MG63 (cell line): ENCODE measurements at places on chromosomes 2 and 18. TPM values are rescaled to one million over a fixed set of nuclear protein-coding genes. Genes with fewer than 3 reads are reported as not detected.

- DNase-seq = peak; percentile 61
Measured at GRCh38 chr2:105712981-105713596, 31.6 kb upstream of the NCK2 start.

- peak; percentile 93 for DNase-seq
Measured at GRCh38 chr2:2057125-2057721, 273.9 kb downstream of the MYT1L start.

- no peak for DNase-seq
Measured at GRCh38 chr18:3610813-3611212, 160.8 kb downstream of the TGIF1 start.

GRCh38 chr2:88729061-88729745 lies 37.7 kb downstream of the RPIA start:
- DNase-seq = no peak

GRCh38 chr2:178865999-178866398 lies 58.8 kb upstream of the TTN start:
- DNase-seq = no peak

DNA sequence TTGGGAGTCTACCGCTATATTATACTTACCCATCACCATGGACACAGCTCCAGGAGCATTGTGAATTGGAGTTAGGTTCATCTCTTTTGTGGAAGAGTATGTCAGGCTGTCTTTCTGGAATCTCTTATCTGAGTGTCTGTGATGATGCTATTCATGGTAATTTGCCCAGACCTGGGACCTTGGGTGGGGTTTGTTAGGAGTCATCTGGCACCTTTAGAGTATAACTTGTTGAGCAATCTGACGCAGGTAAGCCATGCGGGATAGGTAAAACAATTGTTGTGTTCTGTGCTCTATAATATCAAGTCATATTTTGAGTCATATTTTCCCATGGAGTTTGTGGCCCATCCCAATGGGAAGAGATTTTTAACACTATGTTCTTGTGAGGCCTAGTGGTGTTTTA lies 49.7 kb upstream of the MAPRE2 start:
- DNase-seq = no peak

DNA sequence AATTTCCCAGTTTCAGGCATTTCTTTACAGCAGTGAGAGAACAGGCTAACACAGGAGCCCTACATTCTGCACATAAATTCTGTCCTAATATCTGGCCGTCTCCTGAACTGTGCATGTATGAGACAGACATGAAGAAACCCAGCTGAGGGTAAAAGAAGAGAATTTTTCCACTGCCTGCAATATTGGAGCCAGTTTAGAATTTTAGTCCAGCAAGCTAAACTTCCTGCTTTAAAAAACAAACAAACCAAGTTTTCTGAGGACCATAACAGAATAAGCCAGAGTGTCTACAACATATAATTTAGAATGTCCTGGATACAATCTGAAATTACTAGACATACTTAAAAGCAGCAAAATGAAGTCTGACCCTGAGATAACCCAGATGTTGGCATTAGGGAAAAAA lies 215.1 kb upstream of the KLHL29 start:
- no peak for DNase-seq

- no peak for DNase-seq
Measured at GRCh38 chr2:66466433-66466832, 31.5 kb downstream of the MEIS1 start.

GRCh38 chr2:37665604-37666362 lies 5.7 kb downstream of the CDC42EP3 start:
- DNase-seq = no peak

- no peak for DNase-seq
Measured at GRCh38 chr18:59795882-59796281, 98.7 kb upstream of the CCBE1 start.

DNA sequence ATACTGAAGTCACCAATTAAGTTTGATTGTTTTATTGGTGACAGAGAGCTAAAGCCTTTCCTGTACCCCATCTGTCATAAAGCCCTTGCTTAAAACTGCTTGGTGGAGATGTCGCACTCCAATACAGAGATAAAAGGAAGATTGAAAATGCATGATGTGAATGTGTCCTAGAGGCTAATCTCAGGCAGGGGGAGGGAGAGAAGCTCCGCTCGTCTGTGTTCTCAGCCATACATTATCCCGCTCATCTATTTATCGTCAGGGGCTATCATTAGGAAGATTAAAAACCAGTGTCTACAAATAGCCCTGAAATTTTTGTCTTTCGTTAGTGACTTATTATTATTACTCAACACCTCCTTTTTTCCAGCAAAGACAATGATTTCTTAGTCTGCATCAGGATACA lies 110.3 kb downstream of the CMPK2 start:
- DNase-seq = no peak

GRCh38 chr2:152420363-152420762 lies 85.4 kb downstream of the FMNL2 start:
- DNase-seq = no peak

GRCh38 chr2:142605421-142605820 lies 272.0 kb upstream of the KYNU start:
- DNase-seq = no peak

- no peak for DNase-seq
Measured at GRCh38 chr2:182904844-182905243, 38.4 kb upstream of the FRZB start.

GRCh38 chr2:236558993-236559978 lies 10.3 kb upstream of the ACKR3 start:
- no peak for DNase-seq

DNA sequence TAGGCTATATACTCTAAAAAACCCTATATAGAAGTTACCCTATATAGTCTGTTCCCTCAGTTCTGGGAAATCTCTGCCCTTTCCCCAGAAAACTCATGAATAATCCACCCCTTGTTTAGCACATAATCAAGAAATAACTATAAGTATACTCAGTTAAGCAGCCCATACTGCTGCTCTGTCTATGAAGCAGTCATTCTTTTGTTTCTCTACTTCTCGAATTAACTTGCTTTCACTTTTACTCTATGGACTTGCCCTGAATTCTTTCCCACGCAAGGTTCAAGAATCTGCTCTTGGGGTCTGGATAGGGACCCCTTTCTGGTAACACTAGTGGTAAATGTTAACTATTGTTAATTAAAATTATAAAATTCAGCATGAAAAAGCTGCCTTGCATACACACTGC lies 17.4 kb upstream of the AP1S3 start:
- DNase-seq = no peak

DNA sequence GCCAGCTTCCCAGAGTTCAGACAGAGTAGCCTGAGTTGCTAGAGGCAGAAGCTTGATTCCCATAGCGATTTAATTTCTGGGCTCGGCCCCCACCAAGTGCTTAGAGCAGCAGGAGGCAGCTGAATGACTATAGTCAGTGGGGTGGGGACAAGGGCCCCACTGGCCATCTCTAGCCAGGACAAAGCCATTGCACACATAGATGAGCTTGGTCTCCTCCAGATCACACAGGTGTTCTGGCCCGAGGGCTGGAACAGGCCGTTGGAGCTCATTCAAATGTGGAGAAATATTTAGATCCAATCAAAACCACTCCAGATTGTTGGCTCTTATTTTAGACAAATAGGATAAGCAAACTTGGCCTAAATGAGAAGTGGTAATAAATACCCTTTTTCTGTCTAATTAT lies 287.3 kb upstream of the NCKAP5 start:
- no peak for DNase-seq

DNA sequence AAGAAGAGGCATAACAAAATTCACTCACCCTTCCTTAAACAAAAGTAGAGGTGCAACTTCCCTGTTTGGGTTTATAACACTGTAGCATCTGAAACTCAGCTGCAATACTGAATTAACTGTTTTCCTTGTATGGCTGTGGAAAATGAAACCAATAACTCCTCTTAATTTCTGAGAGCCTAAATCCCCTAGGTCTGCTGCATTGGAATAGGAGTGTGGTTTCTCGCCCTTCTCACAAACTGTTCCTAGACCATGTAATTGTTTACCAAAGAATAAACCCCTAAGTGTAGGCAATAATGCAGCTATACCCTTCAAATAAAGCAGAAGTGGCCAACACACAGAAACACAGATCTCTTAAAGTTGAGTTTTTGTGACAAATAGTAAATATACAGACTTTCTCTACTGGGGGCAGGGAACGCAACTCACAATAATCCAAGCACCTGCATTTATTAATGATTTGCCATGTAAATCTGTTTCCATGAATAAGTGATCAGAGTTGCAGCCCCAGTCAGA lies 52.0 kb downstream of the RASGRP3 start:
- no peak for DNase-seq

DNA sequence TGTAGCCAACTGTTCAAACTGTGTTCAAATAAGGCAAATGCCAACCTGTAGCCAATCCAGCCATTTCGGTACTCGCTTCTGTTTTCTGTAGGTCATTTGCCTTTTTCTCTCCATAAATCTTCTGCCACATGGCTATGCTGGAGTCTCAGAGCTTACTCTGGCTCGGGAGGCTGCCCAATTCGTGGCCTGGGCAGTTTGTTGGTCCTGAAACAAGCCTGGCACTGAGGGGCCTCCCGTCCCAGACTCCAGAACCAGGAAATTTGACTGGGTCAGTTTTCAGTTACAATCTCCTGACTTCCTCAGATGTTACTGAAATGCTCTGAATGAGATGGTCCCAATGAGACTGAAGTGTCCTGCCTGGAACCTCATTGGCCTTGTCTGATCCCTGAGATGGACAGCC lies 120.8 kb upstream of the NPAS2 start:
- DNase-seq = no peak

GRCh38 chr18:24754583-24755253 lies 294.3 kb downstream of the HRH4 start:
- no peak for DNase-seq

DNA sequence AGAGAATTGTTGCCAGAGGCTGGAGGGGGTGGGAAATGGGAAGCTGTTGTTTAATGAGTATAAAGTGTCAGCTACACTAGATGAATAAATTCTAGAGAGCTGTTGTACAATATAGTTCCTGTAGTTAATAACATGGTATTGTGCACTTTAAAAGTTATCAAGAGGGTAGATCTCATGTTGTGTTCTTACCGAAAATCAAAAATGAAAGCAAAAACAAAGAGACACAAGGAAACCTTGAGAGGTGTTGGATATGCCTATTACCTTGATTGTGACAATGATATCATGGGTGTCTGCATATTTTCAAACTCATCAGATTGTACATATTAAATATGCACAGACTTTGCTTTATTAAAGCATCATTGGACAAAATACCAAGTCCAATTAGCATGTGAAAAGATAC lies 43.2 kb downstream of the SCG2 start:
- DNase-seq = no peak

DNA sequence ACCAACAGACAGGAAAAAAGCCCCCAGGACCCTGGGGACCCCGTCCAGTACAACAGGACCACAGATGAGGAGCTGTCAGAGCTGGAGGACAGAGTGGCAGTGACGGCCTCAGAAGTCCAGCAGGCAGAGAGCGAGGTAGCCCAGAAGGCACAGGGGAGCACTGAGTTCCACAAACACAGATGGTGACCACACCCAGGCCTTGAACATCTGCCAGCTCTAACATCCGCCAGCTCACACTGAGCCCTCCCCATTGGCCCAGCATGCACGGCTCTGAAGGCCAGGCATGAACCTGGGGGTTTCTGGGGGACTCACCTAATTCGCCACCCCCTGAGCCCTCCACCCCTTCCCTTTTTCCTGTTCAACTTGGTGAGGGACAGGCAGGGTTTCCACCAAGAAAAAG lies 25.6 kb upstream of the PRLH start:
- peak; percentile 54 for DNase-seq

GRCh38 chr2:240310201-240310600 lies 125.3 kb upstream of the GPC1 start:
- no peak for DNase-seq

DNA sequence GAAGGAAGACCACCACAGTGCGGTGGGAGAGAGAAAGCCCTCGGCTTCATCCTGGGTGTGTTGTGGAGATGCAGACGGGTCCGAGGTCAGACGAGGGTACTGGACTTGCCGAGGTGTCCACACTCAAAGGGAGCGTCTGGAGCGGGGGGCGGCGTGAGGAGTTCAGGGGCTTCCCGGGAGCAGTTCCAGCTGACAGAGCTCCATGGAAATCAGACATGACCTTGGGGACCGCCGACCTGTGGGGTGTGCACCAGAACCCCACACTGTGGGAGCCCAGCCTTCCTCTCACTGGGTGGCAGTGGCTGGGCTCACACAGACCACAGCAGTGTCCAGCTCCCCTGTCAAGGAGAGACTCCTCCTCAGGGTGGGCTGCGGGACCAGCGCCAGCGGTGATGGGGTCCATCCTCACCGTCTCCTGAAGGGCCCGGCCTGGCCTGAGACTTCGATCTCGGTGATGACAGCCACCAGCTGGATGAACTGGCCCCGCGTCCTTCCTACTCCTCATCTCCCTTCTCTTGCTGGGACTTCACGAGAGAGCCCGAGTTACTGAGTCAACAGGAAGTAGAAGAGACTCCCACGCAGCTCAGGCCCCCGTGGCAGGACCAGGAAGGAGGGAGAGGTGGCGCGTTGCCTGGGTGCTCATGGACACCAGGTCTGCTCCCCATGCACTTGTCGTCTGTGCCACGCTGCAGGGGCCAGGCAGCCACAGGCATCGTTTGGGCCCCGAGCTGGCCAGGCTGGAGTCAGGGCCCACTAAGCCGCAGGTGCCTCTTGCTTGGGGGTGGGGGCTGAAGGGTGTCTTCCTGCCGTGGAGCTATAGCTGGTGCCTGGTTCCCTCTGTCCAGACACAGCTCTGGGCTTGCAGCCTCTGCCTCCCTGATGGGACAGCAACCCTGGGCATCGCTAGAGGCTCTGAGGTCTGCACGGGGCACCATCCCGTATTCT lies 101.9 kb upstream of the CTDP1 start:
- no peak for DNase-seq

- DNase-seq = no peak
Measured at GRCh38 chr2:10169053-10169578, 46.6 kb downstream of the RRM2 start.

GRCh38 chr2:38806015-38806732 lies 28.2 kb downstream of the GEMIN6 start:
- DNase-seq = no peak

Gene KIF5C
- total RNA-seq = 0.13 and 0.96 TPM in 2 replicates

Gene RGPD3
- total RNA-seq = 0.07 TPM in 2 replicates

Gene CDH7
- not detected in 2 replicates for total RNA-seq

Gene ABHD3
- total RNA-seq = 7.1 and 7.6 TPM in 2 replicates

Gene CD8B
- not detected in 2 replicates for total RNA-seq

Gene DTNA
- total RNA-seq = 0.22 and 0.33 TPM in 2 replicates

Gene COL6A3
- 465 and 564 TPM in 2 replicates for total RNA-seq

Gene CBLN2
- total RNA-seq = not detected in 2 replicates

Gene UNC80
- total RNA-seq = not detected in 2 replicates

Gene KHK
- 1.8 and 5.0 TPM in 2 replicates for total RNA-seq

Gene OTOS
- total RNA-seq = not detected in 2 replicates

Gene OBSL1
- total RNA-seq = 37.6 and 49.9 TPM in 2 replicates

Gene LYG1
- total RNA-seq = not detected in 2 replicates

Gene CYP27C1
- not detected in 2 replicates for total RNA-seq

Gene REG3A
- total RNA-seq = not detected in 2 replicates

Gene HOXD4
- 0.26 TPM in 1 of 2 replicates, not detected in the other for total RNA-seq

Gene GPAT2
- not detected in 2 replicates for total RNA-seq

Gene GKN1
- not detected in 2 replicates for total RNA-seq
